Right hindlimb (tissue), 1 donor: ENCODE measurements at places on chromosomes 13 and 19.

DNA sequence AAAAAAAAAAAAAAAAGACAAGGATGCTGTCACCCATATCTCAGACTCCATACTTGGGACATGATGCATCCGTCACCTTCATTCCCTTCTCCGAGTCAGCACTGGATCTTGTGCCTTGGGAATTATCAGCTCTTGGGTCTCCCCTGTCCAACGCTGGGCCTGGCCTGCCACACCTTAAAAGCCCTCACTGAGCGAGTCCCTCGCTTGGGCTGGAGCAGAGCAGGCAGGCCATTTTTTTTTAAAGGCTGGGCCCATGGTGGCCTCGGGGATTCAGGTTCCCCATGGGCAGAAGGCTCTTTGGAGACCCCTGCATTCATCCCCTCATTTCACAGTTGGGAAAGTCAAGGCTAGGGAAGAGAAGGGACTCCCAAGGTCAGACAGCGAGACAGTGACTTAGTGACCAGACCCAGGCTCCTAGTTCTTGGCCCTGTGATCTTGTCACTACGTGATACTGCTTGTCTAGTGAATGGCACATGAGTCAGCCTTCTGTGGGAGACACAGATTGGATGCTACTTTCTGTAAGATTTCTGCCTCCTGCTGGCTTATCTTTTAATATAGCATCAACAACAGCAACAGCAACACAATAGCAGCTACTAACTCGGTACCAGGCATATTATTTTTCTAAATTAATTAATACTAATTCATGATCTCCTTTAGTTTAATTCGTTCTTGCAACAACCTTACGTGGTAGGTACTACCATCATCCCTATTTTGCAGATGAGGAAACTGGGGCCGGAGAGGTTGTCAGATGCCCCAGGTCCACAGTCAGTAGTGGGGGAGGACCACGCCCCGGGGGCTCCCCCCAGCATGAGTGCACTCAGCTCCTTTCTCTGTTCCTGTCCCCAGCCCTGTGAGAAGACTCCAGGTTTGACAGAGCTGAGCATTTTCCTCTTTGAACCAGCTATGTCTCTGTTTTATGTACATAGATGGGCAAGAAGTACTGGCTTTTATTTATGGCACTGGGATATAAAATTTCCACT lies 27.4 kb upstream of the ZNF536 start:
- DNase-seq, result no peak

- no peak for DNase-seq
Observed at GRCh38 chr19:53634768-53635167, 3.0 kb downstream of the DPRX start.

GRCh38 chr13:25927363-25927762 lies 124.5 kb downstream of the SHISA2 start:
- no peak for DNase-seq

DNA sequence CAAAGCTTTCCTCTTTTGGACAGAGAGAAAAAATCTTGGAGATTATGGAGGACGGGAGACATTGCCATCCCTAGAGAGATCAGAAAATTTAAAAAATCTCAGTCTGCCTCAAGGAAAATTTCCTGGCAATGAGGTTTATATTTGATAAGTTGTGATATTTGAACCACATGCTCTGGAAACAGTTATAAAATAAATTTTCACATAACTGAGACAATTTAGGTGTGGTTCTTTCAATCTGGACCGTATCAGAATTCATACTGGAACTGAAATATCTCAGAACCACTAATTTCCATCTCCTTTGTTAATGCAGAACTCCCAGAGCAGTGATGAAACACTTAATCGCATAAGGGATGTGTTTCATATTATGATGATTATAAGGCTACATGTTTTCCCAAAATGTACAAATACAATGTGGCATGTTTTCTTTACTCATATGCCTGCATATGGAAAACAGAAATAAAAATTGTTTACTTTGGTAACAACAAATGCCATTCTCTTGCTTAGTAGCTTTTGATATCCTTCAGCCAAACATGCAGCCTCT lies 13.7 kb downstream of the UBE2L5 start:
- no peak for DNase-seq

DNA sequence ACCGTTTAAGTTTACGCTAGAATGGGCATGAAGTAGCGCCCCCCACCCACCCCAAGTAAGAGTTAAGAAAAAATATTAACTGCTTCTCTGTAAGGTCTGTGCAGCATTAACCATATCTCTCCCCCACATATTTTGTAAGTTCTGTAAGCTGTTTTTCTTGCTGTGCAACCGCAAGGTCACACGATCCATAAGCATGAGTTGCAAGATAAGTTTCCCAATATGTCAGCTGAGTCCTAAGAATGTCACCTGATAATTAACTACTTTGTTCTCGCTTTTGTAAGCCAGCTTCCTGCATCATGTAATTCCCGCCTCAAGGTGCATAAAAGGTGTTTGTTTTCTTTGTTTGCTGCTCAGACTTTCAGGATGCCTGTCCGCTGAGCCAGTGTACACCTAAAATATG lies 187.0 kb downstream of the MYO16 start:
- no peak for DNase-seq

DNA sequence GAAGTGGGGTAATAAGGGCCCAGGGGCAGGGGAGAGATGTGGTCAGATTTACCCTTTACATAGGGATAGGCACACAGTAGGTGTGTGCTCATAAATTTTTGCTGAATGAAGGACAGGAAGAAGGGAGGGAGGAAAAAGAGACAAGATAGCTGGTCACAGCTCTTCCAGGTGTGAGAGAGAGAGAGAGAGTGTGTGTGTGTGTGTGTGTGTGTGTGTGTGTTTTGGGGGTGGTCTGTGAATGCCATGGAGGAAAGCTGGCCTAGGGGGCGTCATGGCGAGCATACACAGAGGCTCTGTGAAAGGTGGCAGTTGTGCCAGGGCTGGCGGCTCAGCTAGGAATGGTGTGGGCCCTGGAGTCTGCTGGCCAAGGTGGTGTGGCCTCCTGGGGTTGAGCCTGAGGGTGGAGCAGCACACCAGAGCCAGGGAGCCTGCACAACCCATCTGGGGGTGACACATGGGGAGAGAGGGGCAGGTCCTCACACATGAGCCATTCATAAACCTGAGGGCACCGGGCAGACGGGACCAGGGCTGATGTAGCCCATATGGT lies 6.0 kb upstream of the PRX start:
- DNase-seq, result no peak

DNA sequence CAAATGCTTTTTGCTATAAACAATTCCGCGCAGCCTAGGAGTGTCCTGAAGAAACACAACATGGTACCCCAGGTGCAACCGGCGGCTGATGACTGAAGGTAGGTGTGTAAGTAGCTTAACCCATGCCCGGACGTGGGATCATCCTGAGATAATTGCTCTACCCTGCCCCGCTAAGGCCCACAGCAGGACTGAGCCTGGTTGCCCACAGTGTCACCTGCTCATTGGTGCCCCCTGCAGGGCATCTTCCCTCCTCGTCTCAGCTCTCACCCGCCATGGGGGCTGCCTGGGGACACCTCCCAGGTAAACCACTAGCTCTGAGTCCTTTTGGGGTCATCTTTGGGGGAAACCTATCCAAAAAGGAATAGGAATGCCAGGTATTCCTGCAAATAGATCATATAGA lies 22.3 kb downstream of the TMEM161A start:
- DNase-seq, result no peak

GRCh38 chr13:26456650-26457049 lies 100.8 kb upstream of the WASF3 start:
- DNase-seq, result no peak

- DNase-seq, result no peak
Observed at GRCh38 chr13:34522808-34523207, 419.3 kb upstream of the NBEA start.

GRCh38 chr13:77325371-77325980 lies 1.4 kb downstream of the MYCBP2 start:
- DNase-seq, result no peak

- DNase-seq, result peak; percentile 53
Observed at GRCh38 chr19:2167896-2168618, 4.3 kb downstream of the DOT1L start.

GRCh38 chr13:30128095-30128494 lies 179.3 kb downstream of the KATNAL1 start:
- DNase-seq, result no peak

GRCh38 chr19:54197121-54197520 lies 3.5 kb upstream of the RPS9 start:
- DNase-seq, result no peak

DNA sequence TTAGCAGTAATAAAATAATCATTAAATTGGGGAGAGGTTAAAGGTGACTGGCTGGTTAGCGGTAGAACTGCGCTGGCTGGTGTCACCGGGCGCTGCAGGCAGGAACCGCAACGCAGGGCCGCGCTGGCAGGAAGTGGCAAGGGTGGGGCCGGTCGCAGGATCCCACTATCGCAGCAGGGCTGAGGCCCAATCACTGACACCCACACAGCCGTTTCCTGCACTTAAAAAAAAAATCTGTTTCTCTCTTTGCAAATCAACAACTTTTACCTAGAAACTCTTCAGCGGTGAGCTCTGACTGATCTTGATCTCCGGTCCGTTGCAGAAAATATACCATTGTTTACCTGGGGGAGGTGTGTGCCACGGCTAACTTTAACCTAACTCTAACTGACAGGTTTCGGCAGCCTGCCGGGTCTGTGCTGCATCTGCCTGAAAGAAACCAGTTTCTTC lies 46.9 kb downstream of the KLF2 start:
- DNase-seq, result no peak

DNA sequence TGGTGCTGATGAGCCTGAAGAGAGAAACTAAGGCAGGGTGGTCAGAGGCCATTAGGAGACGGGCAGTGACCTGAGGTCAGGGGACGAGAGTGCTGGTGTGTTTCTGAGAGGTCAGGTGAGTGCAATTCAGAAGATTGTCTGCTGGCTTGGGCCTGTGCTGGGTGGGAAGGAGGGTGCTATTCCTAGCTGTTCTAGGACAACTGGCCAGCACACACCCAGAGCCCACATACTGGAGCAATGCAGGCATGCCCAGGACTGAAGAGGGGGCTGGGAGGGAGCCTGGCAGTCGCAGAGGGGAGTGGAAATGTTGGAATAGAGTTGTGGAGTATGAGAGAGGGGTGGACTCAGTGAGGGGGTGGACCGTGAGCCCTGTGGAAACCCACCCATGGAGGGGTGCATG lies 16.5 kb downstream of the ARHGEF7 start:
- no peak for DNase-seq

DNA sequence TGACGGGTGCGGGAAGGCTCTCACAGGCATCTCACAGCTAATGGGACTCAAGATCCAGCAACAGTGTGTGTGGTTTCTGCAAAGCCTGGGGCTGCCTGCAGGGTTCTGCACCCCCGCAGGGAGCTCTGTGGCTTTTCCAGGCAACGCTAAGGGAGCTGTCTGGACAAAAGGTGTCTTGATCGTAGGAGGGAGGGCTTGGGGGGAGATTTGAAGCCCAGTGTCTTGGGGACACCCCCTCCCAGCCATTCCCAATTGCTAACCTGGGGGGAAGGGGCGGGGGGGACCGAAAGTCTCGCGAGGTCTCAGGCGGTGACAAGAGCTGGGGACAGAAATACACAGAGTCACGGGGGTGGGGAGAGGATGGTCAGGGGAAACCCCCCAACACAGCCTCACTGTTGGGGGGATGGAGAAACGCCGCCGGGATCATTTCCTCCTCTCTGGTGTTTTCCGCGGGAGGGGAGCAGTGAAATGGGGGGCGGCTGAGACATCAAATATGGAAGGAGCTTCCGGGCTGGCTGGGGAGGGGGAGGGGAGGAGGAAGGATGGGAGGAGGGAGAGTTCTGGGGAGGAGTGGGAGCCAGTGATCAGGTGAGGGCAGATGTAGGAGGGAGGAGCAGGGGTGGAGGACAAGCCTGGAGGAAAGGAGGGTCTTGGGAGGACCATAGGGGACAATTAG lies 13.3 kb downstream of the KCNC3 start:
- DNase-seq, result no peak

DNA sequence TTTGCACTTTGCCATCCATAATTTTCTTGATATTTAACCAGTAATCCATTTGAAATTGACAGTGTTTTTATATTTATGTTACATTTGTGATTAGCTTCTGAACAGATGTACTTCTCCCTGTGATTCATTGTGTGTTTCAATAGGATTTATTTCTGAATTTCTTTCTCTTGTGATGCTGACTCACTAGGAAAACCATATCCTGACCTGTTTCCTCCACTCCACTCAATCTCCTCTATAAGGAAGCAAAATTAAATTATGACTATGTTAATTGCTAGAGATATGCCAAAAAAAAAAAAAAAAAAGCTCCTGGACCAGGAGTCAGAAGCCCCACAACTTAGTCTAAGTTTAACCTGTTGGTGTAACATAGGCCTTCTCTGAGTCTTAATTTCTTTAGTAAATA lies 614.6 kb upstream of the SPRY2 start:
- DNase-seq, result no peak

GRCh38 chr13:45024847-45025246 lies 35.5 kb downstream of the GPALPP1 start:
- no peak for DNase-seq

DNA sequence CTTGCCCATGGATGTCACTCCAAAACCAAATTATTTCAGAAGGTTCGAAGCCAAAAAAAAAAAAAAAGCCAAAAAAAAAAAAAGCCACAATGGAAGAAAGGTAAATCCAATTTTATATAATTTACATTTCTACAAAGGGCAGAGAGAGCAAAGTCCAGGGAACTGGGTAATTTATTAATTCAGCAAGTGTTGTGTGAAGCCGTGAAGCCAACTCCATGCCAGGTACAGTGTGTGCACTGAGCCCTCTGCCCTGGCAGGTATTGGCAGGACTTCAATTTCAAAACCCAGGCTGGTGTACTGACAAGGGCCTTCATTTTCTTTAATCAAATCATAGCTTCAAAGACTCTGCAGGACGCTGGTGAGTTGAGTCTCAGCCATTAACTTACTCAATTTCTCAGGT lies 5.5 kb upstream of the RFPL4A start:
- DNase-seq, result no peak

DNA sequence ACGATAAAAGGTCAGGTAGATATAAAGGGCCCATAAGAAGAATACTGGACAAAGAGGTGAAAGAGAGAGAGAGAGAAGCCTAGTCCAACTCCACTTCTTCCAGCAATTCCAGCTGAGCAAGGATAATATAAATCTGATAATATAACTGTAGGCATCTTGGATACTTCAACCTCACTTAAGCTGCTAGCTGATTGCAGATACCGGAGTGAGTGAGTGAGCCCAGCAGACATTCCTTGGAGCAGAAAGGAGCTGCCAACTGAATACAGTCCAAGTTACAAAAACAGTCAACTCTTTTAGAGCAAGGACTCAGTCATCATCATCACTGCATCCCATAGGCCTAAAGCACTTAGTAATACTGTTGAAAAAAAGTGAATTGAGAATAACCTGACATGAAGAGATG lies 387.6 kb downstream of the SLITRK6 start:
- no peak for DNase-seq

GRCh38 chr13:113875837-113876281 lies 12.0 kb upstream of the GAS6 start:
- DNase-seq, result no peak

GRCh38 chr13:43510956-43511901 lies 275.5 kb downstream of the ENOX1 start:
- no peak for DNase-seq

GRCh38 chr13:51394724-51395123 lies 55.2 kb downstream of the SERPINE3 start:
- DNase-seq, result no peak

DNA sequence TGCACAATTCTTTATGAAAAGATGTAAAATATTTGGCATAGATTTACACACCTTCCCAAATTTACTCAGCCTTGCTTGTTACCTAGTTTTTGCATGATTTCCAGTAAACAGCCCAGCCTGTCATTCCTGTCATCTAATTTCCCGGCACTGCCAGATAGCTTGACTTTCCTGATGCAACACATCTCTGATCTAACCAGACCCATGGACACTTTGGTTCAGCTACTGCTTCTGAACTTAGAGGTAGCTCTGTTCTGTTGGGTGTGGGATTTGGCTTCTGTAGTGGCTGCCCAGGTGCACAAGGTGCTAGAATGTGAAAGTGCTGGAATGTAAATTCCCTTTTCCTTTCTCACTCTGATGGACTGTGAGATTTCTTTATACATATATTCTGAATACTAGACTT lies 1033.5 kb downstream of the SLITRK1 start:
- no peak for DNase-seq
